ENCODE measurements at places on chromosomes 11 and 22.

DNA sequence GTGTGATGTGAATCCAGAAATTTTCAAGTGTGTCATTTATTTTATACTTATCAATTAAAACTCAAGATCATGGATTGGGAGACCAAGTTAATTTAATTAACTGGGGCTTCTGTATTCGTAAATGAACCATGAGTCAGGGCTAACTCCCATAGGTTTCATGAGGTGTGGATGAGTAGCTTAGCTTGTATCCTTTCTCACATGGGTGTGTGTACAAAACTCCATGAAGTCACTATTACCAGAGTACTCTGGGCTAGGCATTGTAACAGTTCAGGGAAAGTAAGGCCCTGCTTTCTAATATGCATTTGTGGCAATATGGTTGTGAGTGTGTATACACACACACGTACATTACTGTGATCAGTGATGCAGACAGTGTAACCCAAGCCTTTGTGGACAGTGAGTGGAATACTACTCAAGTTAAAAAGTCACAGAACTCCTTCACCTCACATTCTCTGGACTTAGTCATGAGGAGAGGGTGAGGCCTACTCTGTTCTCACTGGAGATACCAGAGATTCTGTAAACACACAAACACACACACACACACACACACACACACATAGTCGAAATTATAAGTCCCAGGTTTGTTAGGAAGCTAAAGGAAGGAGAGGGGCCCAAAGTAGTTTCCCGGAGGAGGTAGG lies 3.5 kb downstream of the CNTF start:
- DNase-seq: peak; percentile 14

DNA sequence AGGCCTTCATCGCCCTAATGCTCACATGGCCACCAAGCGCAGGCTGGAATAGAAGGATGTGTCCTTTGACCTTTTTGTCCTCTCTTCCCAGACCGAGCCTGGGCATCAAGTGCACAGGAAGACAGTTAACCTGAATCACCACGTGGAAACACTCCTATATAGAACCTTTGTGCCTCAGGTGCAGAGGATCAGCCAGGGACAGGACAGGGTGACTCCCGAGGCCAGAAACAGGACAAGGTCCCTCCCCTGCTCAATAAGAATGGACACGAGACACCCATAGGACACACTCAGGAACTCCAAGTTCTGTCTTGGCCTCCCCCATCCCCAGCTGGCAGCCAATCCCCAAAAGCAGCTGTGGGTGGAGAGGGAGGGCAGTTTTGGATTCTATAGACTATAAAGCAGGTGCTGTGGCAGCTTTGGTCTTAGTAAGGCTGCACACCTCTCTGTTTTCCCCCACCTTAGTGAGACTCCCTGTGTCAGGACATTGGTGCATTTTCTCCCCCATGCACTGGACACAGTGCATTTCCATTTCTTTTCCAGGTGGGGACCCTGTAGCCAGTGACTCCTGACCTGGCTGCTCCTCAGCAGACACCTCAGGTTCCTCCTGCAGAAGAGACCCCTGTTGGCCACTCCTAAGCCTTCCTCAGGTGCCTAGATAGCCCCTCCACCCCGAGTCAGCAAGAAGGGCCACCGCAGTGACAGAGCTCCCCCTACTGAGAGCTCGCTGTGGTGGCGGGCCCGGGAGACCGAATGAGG lies 43.6 kb upstream of the POU2AF1 start:
- DNase-seq: peak; percentile 10

- DNase-seq: no peak
Observed at GRCh38 chr22:21642584-21643448, 714 bp downstream of the SDF2L1 start.

- DNase-seq: no peak
Observed at GRCh38 chr11:5304046-5304445, 2.3 kb upstream of the OR51B4 start.

- no peak for DNase-seq
Observed at GRCh38 chr11:79336797-79337517, 103.9 kb downstream of the TENM4 start.

DNA sequence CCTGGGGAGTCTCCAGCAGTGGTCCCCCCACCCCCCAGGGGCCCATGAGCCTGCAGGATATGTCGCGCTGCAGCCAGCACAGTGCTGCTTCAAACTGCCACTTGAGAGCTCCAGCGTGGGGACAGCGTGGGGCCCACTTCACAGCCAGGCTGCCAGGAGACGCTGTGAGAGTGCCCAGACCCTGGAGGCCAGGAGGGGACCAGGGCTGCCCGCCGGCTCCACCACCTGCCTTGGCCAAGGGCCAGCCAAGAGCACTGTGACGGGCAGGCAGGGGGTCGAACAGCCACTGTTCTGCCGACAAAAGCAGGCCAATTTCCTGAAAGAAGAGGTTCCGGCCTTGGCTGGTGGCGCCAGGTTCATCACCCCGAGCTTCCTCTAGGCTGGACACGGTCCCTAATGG lies 60.2 kb downstream of the FLRT1 start:
- DNase-seq: no peak

DNA sequence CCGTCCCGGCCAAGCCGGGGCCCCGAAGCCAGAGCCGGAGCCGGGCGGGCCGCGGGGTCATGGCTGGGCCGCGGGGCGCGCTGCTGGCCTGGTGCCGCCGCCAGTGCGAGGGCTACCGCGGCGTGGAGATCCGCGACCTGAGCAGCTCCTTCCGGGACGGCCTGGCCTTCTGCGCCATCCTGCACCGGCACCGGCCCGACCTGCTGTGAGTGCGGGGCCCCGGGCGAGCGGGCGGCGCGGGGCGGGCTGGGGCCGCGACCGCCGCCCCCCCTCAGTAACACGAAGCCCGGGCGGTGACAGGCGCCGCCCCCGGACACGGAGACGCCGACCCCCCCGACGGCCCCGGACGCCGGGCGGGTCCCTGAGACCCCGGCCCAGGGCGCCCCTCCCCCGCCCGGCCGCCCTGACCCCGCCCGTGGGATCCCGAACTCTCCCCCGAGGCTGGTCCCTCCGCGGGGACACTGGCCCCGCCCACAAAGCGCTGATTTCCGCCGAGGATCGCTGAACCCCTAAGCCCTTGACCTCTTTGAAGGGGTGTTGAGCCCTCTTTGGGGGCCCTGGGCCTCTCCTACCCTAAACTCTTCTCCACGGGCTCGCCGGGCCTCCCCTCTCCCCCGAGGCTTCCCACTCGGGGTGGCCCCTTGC lies 389 bp downstream of the MICALL1 start:
- DNase-seq: no peak

DNA sequence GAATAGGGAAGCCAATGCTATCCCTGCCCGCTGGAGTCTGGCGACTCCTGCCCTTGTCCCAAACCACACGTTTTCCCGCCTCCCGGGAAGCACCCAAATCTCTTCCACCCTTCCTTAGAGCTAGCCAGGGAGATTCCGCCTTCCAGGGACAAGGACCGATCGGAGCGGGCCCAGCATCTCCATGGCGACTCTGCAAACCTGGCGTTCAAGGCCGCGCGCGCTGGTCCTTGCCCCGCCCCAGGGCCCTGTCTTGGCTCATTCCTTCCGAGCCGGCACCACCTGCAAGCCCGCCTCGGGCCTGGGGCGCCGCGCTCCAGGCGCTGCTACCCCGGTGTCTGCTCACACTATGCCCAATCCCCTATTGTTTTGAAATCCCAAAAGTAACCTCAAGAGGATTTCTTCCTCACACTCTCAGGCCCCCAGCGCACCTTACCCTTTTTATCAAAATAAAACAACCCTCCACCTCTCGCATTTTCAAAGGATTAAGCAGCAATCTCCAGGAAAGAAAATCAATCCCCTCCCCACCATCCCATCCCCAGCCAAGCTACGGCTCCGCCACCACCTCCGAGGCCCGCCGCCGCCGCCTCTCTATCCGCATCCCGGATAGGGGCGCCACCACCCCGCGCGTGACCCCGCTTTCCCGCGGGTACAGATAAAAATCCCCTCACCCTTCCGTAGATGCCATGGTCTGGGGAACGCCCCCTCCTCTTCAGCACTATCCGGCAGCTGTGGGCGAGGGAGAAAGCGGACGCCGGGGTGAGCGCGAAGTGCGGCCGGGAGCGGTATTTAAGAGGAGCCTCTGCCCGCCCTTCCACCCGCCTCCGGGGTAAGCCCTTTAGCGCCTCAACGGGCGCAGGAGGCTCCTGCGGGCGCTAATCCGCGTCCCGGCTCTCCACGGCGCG lies 825 bp downstream of the SLC1A2 start:
- no peak for DNase-seq

- DNase-seq: peak; percentile 14
Observed at GRCh38 chr22:27580311-27580897, 221.2 kb downstream of the MN1 start.

DNA sequence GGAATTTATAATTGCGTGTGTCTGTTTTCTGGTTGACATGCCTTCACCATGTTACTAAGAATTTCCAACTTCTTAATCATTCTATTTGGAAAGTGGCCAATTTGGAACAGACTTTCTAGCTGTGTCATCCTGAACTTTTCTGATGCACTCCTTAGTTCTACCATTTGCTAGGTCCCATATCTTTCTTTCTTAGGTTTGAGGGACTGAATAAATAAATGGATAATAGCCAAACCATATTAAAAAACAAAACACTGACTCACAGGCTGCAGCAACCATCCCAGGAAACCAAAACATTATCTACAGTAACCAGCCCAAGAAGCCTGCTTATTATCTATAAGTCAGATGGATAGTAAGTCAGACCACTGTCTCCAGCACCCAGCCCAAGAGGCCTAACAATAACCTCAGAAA lies 57.5 kb upstream of the PLET1 start:
- peak; percentile 86 for DNase-seq

GRCh38 chr22:19503869-19504268 lies 20.3 kb downstream of the CLDN5 start:
- DNase-seq: no peak

- DNase-seq: no peak
Observed at GRCh38 chr11:121426476-121427399, 25.4 kb upstream of the SORL1 start.

DNA sequence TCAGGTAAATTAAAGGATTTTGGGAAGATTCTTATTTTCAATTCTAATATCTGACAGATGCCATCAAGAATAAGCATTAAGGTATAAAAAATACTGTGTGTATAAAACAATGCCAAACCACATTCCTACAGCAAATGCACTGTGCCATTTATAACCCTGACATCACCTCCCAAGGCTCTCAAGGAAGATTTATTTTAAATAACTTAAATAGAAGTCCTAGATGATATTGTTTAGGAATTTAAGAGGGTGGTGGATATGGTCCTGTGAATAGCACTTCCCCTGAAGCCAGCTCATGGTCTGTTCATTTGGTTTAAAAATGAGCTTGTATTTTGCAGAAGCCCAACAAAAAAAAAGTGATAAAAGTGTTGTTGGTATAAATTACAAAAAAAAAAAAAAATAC lies 32.1 kb downstream of the PPIL2 start:
- peak; percentile 38 for DNase-seq

- DNase-seq: no peak
Observed at GRCh38 chr11:2306877-2307500, 5.2 kb downstream of the TSPAN32 start.

DNA sequence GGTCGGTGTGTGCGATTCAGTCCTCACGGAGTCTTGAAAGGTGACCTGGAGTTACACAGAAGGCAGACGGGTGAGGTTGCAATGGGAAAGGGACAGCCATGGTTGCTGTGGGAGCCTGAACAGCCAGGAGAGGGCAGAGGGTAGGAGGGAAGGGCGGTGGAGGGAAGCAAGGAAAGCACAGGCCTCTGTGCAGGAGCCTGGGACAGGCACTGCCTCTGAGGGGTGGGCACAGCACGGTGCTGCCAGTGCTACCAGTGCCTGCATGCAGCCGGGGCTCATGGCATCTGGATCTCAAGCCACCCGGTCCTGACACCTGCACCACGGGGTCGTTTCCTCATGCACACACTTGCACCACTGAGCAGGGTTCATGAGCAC lies 401.0 kb downstream of the TBC1D22A start:
- DNase-seq: no peak

- DNase-seq: no peak
Observed at GRCh38 chr11:87974797-87975196, 200.4 kb downstream of the RAB38 start.

DNA sequence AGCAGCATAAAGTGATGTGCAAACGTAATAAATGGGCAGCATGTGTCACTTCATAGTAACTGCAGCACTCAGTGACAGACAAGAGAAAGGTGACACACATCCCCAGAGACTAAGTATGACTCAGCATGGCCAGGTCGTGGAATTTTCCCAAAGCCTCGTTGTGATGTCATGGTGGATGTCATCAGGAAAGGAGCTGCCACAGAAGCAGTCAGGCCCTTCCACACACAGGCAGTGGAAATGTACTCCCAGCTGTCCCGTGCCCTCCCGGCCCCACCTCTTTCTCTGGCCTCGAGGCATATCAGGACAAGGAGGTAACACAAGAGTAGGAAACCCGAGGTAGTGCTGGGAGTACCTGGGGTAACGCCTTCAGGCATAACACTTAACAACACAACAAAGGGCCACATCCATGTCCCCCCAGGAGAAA lies 8.1 kb downstream of the PC start:
- DNase-seq: peak; percentile 59

GRCh38 chr11:6397156-6397555 lies 6.9 kb downstream of the SMPD1 start:
- DNase-seq: no peak

GRCh38 chr22:46002757-46003270 lies 25.9 kb upstream of the WNT7B start:
- DNase-seq: peak; percentile 61

- DNase-seq: no peak
Observed at GRCh38 chr22:44892803-44893730, 116.7 kb downstream of the PHF21B start.

GRCh38 chr11:74896311-74896710 lies 52.6 kb downstream of the XRRA1 start:
- no peak for DNase-seq

GRCh38 chr11:33696931-33697638 lies 3.5 kb downstream of the C11orf91 start:
- DNase-seq: no peak

DNA sequence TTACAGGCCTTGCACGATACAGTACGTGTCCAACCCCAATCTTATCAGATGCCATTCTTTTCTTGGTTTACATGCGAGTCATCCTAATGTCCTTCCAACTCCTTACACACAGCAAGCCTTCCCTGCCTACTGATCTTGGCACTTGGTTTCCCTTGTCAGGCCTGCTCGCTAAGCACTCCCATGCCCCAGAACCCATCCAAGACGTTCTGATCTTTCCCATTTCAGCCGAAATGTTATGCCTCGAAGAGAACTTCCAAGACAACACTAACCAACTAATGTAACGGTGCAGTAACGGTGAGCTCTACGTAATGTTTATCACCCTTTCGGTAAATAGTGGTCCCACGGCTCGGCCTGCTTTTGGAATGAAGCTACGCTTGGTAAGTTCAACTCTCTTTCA lies 521 bp downstream of the PES1 start:
- peak; percentile 21 for DNase-seq

DNA sequence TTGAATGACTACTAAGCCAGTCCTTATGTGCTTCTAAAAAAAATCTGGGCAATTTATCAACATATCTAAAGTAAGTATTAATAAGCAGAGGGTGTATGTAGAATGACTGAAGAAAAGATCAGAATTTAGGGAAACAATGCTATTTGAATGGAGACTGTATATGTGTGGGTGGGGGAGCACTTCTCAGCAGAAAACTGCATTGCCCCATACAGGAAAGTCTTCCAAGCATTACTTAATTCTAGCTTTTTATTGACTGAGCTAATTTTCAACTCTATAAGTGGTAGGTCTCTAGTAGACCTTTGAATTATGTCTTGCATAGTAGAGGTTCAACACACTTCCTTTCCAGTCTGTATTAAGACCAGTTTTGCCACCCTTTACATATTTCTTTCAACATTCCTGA lies 41.7 kb downstream of the CASP12 start:
- DNase-seq: no peak

- DNase-seq: no peak
Observed at GRCh38 chr11:3130269-3131071, 34.6 kb downstream of the OSBPL5 start.

GRCh38 chr22:27223317-27224177 lies 566.2 kb downstream of the MIAT start:
- DNase-seq: peak; percentile 30
